ENCODE measurements at places on chromosomes 1 and 21.
A peak's percentile ranks its signal among the peaks of the same experiment; 100 is the strongest.

DNA sequence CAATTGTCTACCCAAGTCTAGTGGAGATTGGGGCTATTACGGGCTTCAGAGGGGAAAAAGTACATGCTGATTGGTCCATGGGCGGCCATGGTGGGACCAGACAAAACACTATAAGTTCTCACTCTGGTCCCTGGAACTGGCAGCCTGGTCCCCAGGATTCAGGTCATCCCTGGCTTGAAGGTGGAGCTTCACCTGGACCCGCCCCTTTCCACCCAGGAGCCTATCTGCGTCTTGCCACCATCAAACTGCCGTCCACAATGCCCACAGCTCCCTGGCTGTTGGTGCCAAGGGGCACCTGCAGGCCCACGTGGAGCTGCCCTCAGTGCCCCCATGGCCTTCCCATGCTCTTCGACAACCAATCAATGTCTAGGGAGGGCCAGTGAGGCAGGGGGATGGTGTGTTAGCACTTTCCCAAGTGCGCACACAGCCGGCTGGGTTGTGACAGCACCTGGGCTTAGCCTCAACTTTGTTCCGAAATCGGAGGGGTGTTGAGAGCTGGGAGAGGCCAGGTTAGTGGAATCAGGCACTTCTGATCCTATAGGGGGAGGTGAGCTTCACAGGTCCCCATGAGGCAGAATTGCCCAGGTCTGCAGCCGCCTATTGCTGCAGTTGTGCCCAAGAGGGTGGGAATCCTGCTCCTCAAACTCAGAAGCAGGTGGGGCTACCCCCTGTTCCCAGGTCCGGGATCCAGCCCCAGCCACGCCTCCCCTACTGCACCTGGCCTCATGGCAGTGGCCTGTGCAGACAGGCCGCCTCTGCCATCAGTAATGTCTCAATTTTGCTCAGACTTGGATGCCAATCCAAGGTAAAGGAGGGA lies 1369.4 kb upstream of the PRMT6 start:
- DNase-seq = no peak

DNA sequence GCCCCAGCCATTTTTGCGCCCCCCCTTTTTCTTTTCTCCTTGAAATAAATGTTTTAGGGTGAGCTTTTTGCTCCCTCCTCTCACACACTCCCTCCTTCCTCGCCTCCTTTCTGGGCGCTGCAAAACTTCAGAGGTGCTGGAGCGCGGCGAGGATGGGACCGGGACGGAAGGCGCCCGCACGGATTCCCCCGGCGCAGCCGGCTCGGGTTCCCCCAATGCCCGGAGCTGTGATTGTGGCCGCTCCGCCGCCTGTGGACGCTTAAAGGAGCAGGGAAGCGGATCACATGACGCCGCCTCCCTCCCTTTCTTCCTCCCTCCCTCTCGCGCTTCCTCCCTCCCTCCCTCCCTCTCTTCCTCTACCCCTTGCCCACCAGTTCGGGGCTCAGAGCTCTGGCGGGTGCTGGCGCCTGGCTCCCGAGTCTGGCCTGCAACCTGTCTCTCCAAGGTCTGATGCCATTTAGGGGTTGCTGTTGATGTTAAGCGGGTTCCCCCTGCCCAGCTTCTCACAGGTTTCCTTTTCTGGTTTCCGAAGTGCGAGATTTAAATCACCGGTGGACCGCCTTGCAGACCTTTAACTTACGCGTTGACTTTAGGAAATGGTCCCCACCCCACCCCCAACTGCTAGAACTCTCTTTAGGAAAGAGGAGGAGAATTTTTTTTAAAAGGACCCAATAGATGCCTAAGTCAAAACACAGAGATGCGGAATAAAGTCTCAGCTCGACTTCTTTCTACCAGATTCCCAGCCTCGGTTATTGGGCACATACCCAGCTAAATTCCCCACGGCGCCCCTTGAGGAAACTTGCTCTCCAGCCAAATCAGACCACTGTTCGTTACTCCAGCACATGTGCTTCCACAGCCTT lies at the start of gene WLS:
Gene WLS (minus strand): TSS at position 235 of the 860 bp plus-strand sequence. CDS start 224 bp downstream, at position 11.
- peak; percentile 60 for DNase-seq

GRCh38 chr1:171532520-171532919 lies 47.2 kb downstream of the PRRC2C start:
- DNase-seq = no peak

GRCh38 chr1:218705391-218705790 lies 360.3 kb downstream of the TGFB2 start:
- DNase-seq = no peak

GRCh38 chr1:181033799-181034451 lies at the start of gene MR1:
Gene MR1, plus strand, starts transcription at chr1:181033983. Its CDS starts 25 bp downstream, at chr1:181034008.
- peak; percentile 86 for DNase-seq
